ENCODE measurements at places on chromosomes 1 and 21. TPM values are rescaled to one million over a fixed set of nuclear protein-coding genes. Genes with fewer than 3 reads are reported as not detected.

DNA sequence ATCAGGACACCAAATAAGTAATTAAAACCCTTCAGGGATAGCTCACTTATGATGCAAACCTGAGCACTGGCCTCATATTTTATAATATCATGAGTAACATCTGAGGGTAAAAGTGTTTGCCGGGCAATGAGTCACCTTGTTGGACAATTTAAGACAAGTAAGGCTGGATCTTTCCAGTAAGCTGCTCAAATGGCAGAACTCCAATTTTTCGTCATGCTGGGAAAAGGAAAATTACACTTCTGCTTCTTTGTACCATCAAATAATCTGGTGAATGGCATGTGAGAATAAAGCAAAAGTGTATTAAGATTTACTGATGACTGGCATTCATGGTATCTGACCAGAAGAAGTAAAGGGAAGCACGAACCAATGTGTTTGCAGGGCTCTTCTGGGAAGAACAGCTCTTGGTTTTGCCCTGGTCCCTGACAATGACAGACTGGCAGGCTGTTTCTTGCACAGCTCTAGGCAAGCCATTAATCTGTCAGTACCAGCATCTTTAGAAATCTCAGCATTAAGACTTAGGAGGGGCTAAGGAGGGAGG, 392.2 kb downstream of the VAV3 start:
- no peak for DNase-seq

DNA sequence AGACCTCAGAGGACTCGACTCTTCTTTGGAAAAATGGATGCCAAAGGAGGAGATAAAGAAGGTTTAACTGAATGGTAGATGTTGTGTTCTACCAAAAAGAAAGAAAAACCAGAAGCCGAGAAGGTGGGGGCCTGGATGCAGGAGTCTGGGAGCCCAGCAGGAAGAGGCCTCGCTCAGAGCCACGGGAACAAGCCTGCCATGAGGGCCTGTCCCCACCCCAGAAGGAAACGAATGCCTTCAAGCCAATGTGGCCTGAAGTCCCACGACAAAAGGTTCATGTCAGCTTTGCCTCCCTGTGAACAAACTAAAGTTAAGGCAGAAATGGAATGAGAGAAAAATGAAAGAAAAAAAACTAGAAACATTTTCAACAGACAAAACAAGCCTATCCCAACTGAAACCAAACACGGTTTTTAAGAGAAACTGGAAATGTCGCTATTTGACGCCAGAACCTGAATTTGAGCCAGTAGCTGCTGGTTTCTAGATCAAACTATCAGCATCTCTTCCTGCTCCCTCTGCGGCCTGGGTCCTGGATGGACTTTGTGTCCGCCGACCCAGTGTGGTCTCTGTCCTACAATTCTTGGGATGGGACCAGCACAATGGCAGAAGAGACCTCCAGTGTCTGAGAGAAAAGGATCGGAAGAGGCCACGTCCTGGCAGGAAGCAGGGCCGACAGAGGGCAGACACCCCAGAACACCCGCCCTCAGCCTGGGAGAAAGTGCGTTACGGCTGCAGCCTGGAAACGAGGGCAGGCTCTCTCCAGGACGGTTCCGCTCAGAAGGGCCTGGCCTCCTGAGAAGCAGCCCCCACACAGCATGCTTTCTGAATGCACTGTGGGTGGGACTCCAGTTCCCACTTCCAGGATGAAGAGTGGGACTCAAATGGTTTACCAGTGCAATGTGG, 35.2 kb downstream of the SLC45A1 start:
- DNase-seq = no peak

- no peak for DNase-seq
Measured at GRCh38 chr1:43912607-43913006, 21.0 kb upstream of the ARTN start.

The HSD17B7 gene
- total RNA-seq = 25.7 TPM

The TRMT13 gene
- total RNA-seq = 14.2 TPM

DNA sequence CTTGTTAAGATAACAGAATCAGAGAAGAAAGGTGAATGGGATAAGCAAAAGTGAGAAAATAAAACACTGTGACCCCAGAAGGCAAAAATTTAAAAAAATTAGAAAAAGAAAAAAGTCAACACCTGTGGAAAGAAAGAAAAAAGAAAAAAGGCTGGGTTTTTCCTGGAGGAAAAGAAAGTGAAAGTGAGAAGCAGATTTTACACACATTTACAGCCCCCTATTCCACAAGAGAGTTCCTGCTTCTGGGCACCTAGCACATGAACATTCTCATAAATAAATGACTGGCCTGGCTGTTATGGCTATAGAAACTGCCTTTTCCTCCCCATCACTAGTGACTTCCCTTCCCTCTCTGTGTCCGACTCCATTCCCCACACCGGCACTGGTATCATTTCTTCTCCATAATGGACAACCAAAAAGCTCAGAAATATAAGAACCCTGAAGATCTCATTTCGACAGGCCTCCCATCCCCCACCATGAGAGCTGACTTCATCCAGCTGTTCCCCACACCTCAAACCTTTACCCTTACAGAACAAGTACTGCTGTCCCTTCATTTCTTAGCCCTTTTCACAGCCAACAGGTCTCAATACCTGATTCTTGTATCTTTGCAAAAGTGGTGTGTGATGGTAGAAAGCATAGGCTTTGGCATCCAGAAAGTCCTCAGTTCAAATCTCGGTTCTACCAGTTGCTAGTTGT, 12.6 kb downstream of the MTF1 start:
- DNase-seq = no peak

- no peak for DNase-seq
Measured at GRCh38 chr1:64539781-64540218, 69.9 kb downstream of the CACHD1 start.

The KPRP gene
- total RNA-seq = not detected

The PKLR gene
- not detected for total RNA-seq

The RHCE gene
- total RNA-seq = 0.78 TPM

GRCh38 chr1:177525176-177525575, 354.4 kb downstream of the BRINP2 start:
- DNase-seq = no peak

GRCh38 chr21:45836268-45836655, 145.3 kb upstream of the COL6A1 start:
- DNase-seq = no peak

DNA sequence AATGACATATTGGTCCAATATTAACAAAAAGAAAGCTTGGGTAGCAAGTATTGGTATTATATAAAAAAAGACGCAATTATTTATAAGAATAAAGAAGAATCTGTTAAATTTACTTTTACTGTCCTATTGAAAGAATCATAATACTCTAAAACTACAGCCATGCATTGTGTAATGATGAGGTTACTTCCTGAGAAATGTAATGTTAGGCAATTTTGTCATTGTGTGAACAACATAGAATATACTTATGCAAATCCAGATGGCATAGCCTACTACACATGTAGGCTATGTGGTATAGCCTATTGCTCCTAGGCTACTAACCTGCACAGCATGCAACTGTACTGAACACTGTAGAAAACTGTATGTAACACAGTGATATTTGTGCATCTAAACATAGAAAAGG, 121.2 kb upstream of the PTGFR start:
- no peak for DNase-seq

The RGS18 gene
- total RNA-seq = not detected

DNA sequence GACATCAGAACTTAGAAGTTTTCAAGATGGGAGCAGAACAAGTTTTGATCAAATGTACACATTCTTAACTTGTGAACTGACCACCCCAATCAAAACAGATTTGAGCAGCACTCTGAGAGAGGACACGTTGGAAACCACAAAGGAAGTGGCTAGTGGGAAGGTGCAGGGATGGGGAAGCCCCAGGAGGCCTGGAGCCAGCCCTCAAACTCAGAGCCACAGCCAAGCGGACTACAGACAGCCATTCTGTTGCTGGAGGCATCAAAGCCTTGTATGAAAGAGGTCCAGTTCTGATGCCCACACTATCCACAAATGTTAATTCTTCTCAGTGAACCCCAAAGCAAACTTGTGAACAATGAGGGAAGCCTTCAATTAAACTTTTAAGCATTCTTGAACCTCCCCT, 143.6 kb upstream of the RAB4A start:
- no peak for DNase-seq

DNA sequence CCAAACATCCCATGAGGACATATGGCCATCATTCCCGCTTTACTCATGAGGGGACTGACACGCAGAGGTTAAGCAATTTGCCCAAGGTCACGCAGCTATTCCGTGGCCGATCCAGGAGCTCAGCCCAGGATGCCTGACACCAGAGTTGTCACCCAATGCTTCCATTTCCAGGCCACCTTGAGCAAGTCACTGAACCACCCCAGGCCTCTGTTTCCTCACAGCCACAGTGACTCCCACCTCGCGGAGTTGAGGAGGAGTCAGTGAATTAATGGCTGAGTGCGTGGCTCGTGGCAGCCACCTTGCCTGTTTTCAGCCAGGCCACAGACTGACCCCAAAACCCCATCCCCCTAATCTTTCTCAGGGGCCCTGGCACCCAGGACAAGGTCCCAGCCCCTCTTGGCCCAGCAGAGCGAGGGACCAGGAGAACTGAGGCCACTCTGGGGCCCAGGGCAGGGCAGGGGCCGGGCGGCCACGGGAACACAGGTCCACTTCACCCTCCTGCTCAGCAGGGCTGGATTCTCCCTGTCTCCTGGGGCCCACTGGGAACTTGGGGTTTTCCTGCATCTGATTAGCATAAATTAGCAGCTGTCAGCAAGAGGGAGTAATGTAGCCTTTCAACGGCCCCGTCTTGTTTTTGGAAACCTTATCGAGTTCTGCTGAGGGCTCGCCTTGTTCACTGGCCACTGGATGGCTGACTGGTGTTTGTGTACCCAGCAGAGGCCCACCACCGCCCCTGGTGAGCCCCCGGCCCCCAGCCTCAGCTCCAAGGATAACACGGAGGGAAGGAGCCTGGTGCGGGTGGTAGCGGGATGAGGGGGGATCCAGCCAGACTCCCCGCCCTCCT, 19.7 kb upstream of the LAPTM5 start:
- DNase-seq = no peak

The CD5L gene
- total RNA-seq = not detected

- no peak for DNase-seq
Measured at GRCh38 chr1:30283199-30283962, 440.0 kb downstream of the MATN1 start.

The PTGS2 gene
- 0.63 TPM for total RNA-seq

DNA sequence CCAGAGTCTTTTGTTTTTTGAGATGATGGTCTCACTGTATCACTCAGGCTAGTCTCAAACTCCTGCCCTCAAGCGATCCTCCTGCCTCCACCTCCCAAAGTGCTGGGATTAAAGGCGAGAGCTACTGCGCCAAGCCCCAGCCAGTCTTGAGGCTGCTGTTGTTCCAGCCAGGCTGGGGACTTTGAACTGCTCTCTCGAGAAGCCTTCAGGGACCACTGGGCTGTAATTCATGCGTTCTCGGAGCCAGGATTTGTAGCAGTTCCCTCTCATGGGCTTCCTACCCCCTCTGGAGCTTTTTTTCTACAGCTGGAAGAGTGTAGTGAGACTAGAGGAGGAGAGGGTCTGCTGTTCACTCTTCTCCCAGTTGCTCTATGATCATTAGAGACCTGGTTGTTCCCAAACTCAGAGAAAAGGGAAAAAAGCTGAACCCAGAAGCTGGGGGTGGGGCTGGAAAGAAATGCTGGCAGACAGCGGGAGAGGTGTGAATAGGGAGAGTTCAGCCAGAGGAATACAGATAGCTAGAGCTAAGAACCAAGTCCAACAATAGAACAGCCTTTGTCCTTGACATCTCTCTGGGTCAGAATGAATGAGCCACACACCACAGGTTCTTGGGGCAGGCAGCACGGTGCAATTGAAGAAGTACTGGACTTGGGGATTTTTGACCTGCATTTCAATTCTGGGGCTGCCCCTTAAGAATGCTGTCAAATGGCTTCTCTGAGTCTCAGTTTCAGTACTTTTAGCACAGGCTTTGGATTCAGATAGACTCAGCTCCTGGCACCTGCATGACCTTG, 13.2 kb upstream of the SLC41A1 start:
- no peak for DNase-seq

DNA sequence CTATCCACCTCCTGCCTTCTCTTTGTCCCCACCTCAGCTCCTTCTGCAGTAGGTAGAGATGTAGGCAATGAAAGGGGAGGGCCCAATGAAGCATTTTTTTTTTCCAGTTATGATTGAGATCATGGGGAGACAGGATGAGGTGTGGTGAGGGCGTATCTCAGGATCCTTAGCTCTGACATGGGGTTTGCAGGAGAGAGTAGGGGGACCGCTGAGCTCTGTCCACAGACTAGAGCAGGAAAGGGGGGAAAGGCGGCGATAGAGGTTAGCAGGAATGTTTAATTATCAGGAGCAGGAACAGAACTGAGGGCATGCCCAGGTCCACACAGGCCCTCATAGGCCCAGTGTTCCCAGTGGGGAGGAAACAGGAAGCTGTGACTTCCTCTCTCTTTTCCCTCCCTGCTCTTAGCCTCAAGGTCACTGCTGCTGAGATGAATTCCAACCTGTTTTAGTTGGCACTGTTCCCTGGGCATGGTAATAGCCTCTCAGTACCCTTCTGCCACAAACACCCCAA, 901 bp upstream of the RXFP4 start:
- DNase-seq = peak; percentile 56

The OR10Z1 gene
- total RNA-seq = not detected

The CCDC17 gene
- 5.6 TPM for total RNA-seq

DNA sequence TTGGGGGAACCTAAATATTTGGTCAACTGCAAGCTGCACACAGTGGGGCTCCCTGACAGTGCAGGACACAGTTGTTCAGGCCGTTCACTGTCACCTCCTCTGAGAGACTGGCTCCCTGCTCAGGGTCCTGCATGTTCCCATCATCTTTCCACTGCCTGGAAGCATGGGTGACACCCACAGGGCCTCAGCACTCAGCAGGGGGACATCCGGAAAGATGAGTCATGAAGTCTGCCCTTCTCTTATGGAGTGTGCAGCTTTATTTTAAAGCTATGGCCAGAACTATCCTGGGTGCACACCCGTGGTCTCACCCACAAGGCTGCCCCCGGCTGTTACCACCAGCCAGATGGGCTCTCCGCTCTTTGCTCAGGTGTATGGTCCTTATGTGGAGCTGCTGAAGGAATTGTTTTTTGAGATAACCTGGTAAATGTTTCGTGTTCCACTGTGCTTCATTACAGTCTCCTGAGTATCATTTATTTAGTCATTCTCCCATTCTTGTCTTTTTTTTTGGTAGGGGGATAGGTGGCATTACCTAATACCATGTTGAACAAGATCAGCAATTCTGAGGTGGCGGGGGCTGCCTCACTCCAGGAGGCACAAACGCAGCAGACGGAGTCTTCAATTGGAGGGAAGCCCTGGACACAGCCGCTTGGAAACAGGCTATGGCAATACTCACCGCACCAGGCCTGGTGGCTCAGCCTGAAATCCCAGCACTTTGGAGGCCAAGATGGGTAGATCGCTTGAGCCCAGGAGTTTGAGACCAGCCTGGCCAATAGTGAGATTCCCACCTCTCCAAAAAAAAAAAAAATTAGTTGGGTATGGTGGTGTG, 14.3 kb downstream of the TRIM11 start:
- no peak for DNase-seq
